ENCODE measurements at places on chromosomes 5 and 9.

- DNase-seq = no peak
These were observed 101.1 kb downstream of the NFIB start for GRCh38 chr9:14212697-14213420.

DNA sequence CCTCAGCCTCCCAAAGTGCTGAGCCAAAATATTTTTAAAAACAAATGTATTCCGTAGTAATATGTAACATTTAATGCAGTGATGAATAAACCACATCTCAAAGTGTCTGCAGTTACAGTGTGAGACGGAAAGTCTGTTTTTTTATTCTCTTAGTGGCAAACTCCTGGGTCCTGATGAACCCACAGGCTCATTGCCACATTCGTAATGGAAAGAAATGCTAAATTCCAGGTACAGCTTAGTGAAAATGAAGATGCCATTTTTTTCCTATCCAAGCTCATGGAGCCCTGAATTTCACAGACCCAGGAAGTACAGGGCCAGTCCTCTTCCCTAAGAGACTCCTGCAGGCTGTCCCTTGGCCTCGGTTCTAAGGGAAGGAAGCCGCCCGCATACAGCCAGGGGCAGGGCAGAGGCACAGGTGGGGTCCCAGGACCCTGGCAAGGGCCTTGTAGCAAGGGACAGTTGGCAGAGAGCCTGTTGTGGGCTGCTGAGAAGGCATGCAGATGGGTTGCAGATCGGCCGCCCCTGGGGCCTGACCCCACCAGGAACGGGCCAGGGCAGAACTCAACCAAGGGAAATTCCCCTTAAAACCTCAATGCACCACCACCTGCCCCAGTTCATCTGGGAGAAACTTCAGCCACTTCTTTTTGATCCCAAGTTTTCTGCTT lies 36.2 kb downstream of the IPPK start:
- DNase-seq = no peak

DNA sequence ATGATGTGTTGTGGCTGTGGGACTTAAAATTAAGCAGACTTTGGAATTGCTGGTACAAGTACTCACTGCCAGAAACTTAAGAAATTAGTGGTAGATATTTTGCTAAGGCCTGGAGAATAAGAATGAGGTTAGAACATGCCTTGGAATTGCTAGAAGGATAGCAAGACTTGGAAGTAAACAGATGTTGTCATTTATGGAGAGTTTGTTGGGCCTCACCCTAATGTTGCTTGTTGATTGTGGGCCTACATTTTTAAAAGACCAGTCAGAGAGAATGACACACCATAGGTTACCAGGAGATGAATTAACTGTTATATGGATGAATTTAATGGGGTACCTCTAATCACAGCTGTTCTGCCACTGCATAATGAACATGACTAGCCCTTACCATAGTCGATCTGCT lies 120.1 kb upstream of the GAS1 start:
- DNase-seq = no peak

- no peak for DNase-seq
These were observed 278.0 kb downstream of the NTRK2 start for GRCh38 chr9:84947412-84947972.

- DNase-seq = no peak
These were observed 2.1 kb upstream of the RFESD start for GRCh38 chr5:95644351-95645042.

DNA sequence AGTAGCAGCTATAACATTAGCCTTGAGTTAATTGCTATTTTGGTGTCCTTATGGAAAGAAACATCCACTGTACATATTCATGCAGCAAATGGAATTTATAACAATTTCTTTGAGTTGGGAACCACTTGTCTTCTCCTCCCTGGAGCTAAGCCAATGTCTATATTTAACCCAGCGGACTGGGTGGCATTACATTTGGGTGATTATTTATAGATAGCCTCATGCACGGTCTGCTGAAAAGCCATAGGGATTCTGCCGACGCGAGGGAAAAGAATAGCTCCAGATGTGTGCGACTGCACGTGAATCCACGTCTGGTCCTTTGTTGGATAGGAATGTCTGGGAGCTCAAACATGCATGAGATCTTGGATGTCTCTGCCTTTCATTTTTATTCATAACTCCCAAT lies 157.5 kb upstream of the BRINP1 start:
- no peak for DNase-seq

DNA sequence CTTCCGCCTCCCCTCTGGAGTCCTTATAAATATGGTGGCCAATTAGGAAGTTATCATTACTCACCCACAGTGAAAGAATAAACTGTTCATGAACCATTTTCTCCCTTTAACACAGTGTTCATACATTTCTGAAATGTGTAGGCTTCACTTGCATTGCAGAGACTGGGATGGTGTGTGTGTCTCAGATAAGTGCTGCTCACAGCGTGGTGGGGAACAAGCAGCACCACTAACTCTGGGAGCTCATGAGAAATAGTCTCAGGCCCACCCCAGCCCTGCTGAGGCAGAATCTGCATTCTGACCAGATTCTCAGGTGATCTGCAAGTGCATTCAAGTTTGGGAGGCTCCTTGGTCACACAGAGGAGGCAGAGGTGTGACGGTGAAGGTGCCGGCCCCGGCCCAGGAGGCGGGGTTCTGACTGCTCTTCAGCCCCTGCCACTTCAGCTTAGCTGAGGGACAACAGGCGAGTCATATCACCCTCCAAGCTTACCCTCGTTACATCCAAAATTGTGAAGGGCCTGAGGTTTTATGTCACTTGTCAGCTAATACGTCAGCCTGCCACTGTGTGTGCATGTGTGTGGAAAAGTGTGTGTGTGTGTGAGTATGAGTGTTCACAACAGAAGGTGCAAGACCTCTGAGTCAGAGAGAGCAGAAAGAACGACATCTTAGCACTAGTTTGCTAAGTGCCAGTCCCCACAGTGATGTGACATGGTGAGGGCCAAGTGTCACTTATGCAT lies 34.7 kb downstream of the DAP start:
- no peak for DNase-seq

- no peak for DNase-seq
These were observed 33.2 kb downstream of the CSF1R start for GRCh38 chr5:150052956-150053712.

DNA sequence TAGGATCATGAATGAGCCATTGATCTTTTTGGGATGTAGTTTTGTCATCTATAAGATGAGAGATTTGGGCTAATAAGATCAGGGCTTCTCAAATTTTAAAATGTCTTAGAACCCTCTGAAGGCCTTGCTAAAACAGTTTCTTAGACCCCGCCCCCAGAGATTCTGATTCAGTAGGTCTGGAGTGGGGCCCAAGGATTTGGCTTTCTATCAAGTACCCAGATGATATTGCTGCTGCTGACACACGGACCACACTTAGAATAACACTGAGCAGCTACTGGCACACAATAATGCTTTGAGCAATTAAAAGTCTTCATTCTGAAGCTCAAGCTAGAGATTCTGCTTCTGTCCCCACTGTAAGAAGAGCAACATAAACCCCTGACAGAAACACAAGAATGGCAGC lies 216.7 kb downstream of the SMARCA2 start:
- DNase-seq = peak; percentile 47

DNA sequence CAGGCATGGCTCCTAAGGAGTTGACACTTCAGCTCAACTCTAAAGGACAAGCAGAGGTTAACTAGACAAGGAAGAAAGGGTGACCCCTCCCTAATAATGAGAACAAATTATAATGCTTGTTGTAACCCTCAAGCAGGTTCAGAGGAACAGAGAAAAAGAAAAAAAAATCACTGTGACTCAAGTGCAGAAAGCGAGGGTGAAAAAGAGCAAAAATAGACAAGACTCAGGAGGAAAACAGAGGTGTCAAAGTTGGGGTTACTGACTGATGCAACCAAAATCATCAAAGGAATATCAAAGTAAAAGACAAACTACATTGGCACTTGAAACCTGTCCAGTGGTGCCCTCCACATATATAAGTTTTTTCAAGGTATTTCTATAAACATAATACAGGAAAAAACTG lies 28.4 kb downstream of the FBXW11 start:
- no peak for DNase-seq

GRCh38 chr5:135242866-135243555 lies 156.0 kb downstream of the MACROH2A1 start:
- no peak for DNase-seq

- no peak for DNase-seq
These were observed 3.2 kb downstream of the OTP start for GRCh38 chr5:77635067-77635916.

GRCh38 chr9:36037549-36038122 lies 923 bp downstream of the RECK start:
- no peak for DNase-seq

DNA sequence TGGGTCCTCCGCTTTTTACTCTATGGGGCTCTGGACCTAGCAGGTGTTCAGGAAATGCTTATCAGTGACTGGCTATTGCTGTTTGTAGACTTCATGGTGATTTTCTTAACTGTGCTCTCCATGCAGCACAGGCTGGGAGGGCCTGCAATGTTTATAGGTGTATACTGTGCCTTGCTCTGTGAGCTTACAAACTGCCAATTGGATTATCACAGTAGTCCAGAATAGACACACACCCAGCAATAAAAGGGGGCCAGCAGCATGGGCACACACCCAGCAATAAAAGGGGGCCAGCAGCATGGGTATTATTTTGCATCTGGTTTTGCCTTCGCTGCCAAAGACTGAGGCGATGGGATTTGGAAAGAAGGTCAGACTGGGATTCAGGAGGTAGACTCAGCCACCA lies 100.0 kb downstream of the CRB2 start:
- DNase-seq = no peak

DNA sequence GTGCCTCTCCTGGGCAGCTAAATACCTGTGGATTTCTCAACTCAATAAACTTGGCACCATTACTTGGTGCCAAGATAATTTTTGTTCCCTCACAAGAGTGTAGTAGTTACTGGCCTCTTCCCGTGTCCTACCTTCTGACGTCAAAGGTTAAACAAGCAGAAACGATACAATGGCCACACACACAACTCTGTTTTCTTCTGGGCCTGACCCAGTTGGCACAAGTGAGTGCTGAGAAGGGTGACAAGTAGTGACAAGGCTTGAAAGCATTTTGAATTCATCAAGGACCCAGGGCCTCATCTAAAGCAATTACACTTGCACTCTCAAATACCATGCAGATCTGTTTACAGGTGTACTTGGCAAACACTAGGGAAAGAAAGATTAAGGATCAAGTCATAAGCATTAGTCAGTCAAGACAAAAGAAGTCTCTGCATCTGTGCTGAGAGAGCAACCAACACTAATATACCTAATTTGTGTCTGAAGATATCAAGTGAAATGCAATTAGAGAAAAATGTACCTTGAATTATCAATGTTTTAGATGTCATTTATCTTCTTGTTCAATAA lies 30.8 kb downstream of the RASEF start:
- no peak for DNase-seq

- no peak for DNase-seq
These were observed 7.7 kb downstream of the ICE1 start for GRCh38 chr5:5430136-5430535.

DNA sequence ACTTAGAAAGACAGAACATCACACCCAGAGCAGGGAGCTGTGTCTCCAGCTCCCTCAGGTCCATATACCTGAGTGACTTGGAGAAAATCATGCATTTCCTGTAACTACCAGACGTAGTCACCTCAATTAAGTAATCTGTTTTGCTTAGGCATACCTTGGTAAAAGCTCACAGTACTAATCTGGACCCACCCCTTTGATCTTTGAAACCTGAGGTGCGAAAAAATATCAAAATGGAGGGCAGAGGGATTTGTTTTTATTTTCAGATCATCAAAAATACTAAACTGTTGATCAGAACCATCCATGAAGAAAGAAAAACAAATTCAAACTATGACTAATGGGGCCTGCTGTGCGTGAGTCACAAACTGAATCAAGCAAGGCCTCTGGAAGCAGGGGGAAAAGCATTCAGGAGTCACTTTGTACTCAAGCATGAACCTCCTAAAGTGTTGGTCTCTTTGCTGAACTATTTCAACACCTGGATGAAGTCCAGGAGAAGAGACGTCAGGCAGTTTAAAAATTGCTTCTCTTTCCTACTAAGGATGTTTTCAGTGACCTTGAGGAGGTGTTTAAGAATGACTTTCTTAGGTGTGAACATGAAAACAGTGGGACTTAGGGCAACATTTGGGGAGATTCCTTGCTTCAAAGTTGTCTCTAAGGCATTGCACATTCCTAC lies 76.3 kb downstream of the MUSK start:
- DNase-seq = peak; percentile 98

DNA sequence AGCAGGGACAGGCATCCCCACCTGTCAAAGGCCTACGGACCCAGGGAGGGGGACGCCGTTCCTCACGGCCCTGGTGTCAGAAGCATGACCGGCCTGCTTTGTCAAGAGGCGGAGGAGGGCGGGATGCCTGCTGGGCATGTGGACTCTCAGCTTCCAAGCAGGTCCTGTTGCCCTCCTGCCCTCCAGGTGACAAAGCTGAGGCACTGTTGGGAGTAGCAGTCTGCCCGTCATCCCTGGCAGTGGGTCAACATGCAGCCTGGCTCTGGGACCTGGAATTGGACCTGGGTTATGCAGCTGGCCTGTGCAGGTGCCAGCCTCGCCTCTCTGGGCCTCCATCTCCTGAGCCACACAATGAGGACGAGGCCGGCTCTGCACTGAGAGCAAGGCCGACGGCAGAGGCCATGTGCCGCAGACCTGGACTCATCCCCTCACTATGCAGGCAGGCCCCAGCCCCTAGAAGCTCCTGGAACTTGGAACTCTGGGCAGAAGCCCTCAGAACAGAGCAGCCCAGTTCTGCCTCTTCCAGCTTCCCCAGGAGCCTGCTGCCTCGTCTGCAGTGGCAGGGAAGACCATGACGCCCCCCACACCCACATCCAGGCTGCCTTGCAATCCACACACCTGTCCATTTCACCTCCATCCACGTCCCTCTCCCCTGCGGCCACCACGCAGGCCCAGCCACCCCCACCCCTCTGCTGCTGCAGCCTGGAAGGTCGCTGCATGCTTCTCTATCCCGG lies 20.8 kb upstream of the FCN1 start:
- DNase-seq = no peak

DNA sequence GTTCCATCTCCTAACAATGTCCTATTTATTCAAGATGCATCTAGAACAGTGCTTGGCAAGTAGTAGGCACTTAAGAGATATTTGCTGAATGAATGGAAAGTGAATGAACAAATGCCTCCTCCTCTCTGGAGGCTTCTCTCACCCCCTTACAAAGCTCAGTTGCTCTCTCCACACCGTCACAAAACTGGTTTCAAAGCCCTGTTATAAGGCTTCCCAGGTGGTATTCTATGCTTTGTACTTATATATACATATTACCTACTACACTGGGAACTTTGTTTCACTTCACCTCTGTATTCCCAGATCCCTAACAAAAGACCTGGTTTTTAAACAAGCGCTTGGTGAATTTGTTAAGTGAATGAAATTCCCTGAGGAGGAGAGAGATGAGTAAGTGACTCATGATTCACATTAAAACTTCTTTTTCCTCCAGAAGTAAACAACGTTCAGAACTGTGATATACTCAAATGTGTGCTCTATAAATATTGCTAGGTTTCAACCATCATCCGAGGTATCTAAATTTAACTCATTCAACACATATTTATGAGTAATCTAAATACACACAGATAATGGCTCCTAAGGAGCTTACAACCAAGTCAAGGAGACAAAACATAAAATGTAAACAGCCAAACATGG lies 36.0 kb downstream of the DENND1A start:
- DNase-seq = peak; percentile 5

GRCh38 chr5:137206030-137206715 lies 293.0 kb downstream of the SPOCK1 start:
- DNase-seq = no peak

GRCh38 chr9:88280816-88281382 lies 107.3 kb upstream of the SPIN1 start:
- DNase-seq = no peak

GRCh38 chr5:32709750-32710549 lies 1.2 kb upstream of the NPR3 start:
- DNase-seq = peak; percentile 64

- no peak for DNase-seq
These were observed 19.5 kb downstream of the MORN5 start for GRCh38 chr9:122179054-122179689.
